T-helper 9 cell (primary cell): ENCODE measurements at places on chromosomes 6 and 20.

GRCh38 chr6:136962661-136963060 lies 40.6 kb downstream of the SLC35D3 start:
- no peak for DNase-seq

- no peak for DNase-seq
These were observed 68.0 kb upstream of the QKI start for GRCh38 chr6:163346497-163346961.

DNA sequence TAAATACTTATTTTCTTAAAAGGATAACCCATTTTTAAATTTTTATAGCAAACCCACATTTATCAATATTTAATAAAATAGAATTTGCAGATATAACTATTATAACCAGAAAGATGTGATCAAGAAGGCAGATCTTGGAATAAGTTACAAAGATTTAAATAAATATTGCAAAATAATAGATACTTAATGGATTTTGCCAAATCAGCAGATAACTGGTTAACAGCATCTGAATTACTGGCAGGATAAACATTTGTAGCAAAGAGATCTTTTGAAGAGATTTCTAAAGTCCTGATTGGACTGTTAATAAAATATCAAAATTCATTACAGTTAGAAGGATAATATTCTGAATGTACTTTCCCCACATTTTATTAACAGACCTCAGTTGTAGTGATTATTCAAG lies 144.2 kb downstream of the PDSS2 start:
- no peak for DNase-seq

DNA sequence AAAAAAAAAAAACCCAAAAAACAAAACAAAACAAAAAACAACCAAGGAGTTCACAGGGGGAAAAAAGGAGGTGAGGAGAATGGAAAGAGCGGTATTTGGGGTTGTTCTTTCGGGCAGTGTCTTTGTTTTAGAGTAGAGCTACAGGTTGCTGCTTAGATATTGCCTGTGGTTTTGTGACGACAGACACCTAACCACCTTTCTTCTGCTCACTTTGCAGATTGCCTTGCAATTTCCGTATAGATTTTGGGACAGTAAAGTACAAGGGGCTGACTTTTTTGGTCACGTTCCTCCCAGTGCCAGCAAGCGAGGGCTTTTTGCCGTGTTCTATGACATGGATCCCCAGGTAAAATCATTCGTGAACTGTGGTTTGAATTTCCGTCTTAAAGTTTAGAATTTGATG lies 50.9 kb downstream of the DEK start:
- no peak for DNase-seq

DNA sequence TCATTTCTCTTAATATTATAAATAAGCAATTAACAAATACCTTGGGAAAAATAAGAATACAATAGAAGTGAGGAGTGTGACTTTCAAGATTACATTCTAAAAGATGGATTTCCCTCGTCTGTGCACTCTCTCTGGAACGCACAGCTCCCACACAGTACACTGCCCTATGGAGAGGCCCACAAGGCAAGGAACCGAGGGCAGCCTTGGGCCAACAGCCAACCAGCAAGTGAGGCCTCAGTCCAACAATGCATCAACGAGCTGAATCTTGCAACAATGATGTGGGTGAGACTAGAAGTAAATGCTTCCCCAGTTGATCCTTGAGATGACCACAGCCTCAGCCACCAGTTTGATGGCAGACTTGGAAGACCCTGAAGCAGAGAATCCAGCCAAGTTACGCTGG lies 34.5 kb upstream of the AVP start:
- DNase-seq, result no peak

- no peak for DNase-seq
These were observed 142.5 kb upstream of the SPACA1 start for GRCh38 chr6:87905101-87905641.

DNA sequence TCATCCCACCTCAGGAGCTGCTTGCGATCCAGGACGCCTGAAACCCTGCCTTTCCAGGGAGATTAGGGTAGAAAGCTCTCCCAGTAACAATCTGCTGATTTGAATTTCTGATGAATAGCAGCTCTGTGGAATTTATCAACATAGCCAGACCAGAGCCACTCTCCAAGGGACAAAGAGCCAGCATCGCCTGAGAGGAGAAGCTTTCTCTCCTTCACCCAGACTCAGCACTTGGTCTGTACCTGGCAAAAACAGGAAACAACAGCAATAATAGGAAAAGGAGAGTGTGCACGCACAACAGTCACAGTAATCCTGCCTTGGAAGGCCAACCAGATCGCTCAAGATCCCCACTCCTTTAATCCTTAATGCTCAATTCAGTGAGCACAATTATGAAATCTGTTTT lies 22.3 kb upstream of the ROS1 start:
- no peak for DNase-seq
